ENCODE measurements at places on chromosomes 12 and 14.

DNA sequence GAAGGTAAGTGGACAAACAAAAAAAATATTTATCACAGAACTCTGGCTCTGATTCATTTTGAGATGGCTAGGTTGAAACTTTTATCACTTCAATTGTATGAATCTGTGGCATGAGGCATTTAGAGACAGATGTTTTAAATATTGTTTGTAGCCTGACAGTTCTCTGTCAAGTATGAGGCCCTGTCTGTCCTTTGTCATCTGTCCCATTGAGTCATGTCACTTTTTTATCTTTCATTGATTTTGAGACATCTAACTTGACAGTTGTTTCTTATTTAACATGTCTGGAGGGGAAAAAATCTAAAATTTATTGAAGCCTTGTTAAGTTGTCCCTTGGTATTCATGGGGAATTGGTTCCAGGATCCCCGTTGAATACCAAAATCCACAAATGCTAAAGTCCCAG lies 829.5 kb downstream of the FSCB start:
- DNase-seq: no peak

GRCh38 chr12:68959891-68960464 lies 27.0 kb upstream of the CPM start:
- DNase-seq: no peak

GRCh38 chr12:117900561-117900960 lies 68.2 kb downstream of the KSR2 start:
- no peak for DNase-seq

GRCh38 chr14:69682136-69682535 lies 70.7 kb downstream of the SUSD6 start:
- no peak for DNase-seq

GRCh38 chr12:109513977-109514376 lies 36.5 kb downstream of the UBE3B start:
- DNase-seq: no peak

GRCh38 chr12:49511410-49511809 lies 27.4 kb upstream of the KCNH3 start:
- no peak for DNase-seq

DNA sequence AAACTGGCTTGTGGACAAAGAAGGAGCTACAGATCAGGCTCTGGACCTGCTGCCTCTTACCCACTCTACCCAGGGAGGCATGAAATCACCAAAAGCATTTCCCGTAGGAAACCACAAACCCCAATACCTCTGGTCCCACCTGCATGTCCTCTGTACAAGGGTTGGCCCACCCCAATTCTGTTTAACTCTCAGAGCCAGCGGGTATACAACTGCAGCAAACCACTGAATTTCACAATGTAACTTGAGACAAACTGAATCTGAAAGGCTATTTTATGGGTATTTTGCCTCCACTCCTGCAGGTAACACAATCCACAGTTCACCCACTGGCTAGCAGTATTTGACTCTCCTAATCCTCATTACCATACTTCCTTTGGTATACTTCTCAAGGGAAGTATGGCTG lies 16.5 kb downstream of the SIX1 start:
- DNase-seq: no peak

GRCh38 chr12:24854908-24855307 lies 94.0 kb downstream of the BCAT1 start:
- no peak for DNase-seq

- DNase-seq: no peak
These were observed 26.5 kb downstream of the TCTN1 start for GRCh38 chr12:110640275-110641025.

- no peak for DNase-seq
These were observed 180.0 kb downstream of the NPAS3 start for GRCh38 chr14:33118668-33119067.

GRCh38 chr14:85613496-85613895 lies 83.6 kb downstream of the FLRT2 start:
- DNase-seq: no peak

- DNase-seq: no peak
These were observed 200.4 kb downstream of the PTPRO start for GRCh38 chr12:15522574-15523187.

DNA sequence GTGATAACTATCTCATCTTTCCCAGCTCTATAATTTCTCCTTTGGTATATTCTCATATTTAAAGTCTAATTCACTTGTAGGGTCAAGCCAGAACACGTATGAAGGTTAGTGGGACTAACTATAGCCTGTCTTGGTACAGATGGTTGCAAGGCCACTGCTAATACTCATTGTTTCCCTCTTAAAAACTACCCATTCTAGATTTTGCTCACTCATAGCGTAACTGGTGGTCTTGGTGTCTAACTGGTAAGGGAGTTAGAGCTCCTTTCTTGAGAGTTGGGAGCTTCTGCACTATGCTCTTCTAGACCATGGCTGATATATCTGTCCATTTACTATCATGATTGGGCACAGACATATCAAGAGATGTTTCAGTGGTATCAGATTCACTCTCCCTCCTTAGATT lies 8.8 kb downstream of the MGP start:
- no peak for DNase-seq

DNA sequence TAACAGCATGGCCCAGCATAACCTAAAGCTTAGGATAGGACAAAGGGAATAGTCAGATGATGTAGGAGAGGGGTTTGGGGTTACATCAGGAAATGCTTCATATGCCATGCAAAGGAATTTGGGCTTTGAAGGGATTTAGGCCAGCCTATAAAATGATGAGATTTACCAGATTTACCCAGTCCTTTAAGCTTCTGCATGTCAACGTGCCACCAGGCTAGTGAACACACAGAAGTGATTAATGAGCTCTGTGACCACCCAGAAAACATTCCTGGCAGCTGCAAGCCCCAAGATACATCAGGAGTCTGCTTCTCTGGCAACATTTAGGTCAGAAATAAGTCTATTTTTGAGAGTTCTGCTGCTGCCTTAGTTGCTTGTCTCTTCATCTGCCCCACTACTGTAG lies 118.3 kb downstream of the LRIG3 start:
- DNase-seq: no peak

DNA sequence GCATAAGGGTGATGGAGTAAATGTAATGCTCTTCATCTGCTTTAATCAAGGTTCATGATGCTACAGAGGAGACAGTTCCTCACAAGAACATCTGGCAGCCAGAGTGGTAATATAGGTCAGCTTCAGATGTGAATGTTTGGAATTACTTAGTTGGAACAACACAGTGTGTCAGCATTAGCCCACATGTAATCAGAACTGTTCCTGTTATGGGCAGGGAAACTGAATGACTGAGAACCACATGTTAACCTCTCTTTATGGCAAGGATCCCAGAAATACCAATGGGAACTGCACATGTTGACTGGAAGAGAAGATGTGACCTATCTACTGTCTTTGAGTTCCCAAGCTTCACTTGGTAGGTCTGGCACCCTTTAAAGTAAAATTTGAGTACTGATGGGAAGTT lies 390.1 kb upstream of the PDE3A start:
- DNase-seq: no peak

DNA sequence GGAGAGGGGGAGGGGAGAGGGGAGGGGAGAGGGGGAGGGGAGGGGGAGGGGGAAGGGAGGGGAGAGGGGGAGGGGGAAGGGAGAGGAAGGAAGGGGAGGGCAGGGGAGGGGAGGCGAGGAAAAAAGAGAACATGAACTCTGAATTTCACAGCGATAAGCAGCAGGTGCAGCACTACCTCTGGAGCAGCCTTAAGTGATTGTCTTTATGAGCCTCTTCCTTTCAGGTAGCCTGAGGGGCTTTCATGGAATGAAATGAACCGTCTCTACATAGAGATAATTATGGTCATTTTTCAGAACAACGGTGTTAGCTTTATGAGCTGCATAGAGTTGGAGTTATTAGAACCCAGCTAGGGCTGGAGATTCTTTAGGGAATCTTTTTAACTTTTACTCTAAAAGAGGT lies 18.1 kb upstream of the PTCSC3 start:
- DNase-seq: no peak

GRCh38 chr14:92938235-92938875 lies 15.4 kb downstream of the CHGA start:
- no peak for DNase-seq

GRCh38 chr14:91496790-91497189 lies 13.3 kb downstream of the PPP4R3A start:
- no peak for DNase-seq

DNA sequence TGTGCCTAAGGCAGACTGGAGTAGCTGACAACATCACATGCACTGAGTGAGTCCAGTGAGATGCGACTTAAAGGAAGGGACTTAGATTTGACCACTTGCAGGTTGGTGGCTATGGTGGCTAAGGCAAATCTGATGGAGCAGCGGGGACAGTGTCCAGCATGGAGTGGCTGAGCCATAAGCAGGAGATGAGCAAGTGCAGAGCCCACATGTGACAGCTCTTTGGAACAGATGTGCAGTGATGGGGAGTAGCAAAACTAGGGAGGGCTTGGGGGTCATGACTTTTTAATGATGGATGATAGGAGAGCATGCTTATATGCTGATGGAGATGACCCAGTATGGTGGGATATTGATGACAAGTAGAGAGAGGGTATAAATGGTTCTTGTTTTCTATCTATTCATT lies 80.2 kb downstream of the PELI2 start:
- no peak for DNase-seq

GRCh38 chr14:29629839-29630238 lies 297.8 kb downstream of the PRKD1 start:
- DNase-seq: no peak

- DNase-seq: no peak
These were observed 478.4 kb downstream of the RAD51B start for GRCh38 chr14:68297876-68298468.

GRCh38 chr12:81811061-81811777 lies 52.1 kb upstream of the PPFIA2 start:
- no peak for DNase-seq

GRCh38 chr14:34059925-34060650 lies 109.2 kb upstream of the EGLN3 start:
- DNase-seq: peak; percentile 34

- DNase-seq: no peak
These were observed 16.2 kb downstream of the SLC25A29 start for GRCh38 chr14:100289916-100290606.

DNA sequence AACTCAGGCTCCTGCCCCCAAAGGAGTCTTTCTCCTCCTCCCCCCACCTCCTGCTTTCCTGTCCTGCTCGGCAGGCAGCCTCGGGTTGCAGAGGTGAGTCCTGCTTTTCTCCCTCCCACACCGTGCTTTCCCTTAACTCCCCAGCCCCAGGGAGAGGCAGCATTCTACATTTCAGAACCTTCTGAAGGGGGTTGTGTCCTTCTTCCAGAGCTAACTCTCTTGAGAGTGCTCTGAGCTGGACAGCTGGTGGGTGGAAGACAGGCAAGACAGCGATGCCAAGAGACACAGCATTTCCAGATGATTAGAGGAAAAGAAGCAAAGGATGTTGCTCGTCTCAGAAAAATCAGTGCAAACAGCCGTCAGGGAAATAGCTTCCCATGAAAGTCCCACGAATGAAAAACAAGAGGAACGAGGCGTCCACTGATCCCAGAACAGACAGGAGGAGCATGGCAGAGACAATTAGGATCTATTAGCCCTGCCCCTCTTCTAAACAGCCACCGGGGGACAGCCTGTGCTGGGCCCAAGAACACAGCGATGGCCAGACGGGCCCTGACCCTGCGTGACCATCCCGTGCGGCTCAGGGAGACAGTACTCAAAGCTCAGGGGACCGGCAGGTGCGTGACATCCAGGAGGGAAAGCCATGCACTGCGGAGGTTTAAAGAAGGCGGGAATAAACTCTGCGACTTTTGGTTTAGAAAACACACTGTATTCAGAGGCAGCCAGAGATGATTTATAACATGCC lies 216.5 kb upstream of the RTL1 start:
- DNase-seq: no peak

DNA sequence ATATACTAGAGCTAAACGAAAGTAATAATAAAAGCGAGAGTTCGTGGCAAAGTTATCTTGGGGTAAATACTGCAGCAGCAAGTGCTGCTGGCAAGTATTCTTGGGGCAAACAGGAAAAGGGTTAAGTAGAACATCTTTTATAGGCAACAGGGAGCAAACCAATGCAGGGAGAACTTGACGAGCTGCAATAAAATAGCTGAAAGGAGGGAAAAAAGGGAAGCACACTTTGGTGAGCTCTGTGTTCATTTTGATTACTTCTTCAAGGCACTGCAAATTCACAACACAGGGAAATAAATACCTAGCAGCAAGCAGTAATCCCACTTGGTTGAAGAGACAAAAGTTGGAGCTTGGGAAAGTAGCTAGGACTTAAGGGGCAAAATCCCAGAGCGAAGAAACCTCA lies 42.3 kb upstream of the TTC7B start:
- DNase-seq: no peak

DNA sequence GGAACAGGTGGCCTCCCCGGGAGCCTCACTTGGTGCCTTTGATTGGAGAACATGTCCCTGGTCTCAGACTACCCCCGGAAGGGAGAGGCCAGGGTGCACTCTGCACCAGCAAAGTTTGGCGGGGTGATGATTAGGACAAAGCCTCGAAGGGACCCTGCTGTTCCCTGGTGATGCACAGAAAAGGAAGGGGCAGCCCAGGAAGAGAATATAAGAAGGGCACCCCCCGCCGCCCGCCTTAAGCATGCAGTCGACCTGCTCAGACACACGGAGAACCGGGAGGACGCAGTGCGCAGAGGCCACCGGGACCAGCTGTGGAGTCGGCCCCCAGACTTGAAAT lies 6.9 kb downstream of the SCARB1 start:
- DNase-seq: no peak
